ENCODE measurements at places on chromosomes 7 and 10. TPM values are rescaled to one million over a fixed set of nuclear protein-coding genes. Genes with fewer than 3 reads are reported as not detected.

Gene SCART1
- polyA plus RNA-seq = 1.5 TPM

Gene ADAP1
- polyA plus RNA-seq = 3.2 TPM

Gene ZNF467
- 7.4 TPM for polyA plus RNA-seq

Gene PCLO
- 0.29 TPM for polyA plus RNA-seq

Gene CTAGE4
- polyA plus RNA-seq = not detected

Gene GSDME
- polyA plus RNA-seq = 8.1 TPM

Gene NUP205
- 32.2 TPM for polyA plus RNA-seq

Gene RNF148
- not detected for polyA plus RNA-seq

Gene PON1
- polyA plus RNA-seq = 0.47 TPM

Gene LRCH4
- 25.3 TPM for polyA plus RNA-seq

Gene MACROH2A2
- polyA plus RNA-seq = 21.2 TPM

Gene RAMP3
- polyA plus RNA-seq = 3.4 TPM

Gene GARIN1A
- polyA plus RNA-seq = 2.6 TPM

Gene SLC13A1
- polyA plus RNA-seq = not detected

Gene C7orf57
- 0.06 TPM for polyA plus RNA-seq

Gene C10orf62
- polyA plus RNA-seq = 0.11 TPM

Gene LRRD1
- 0.44 TPM for polyA plus RNA-seq

Gene GIMAP1
- polyA plus RNA-seq = 2.4 TPM

Gene HIBADH
- polyA plus RNA-seq = 24.9 TPM

Gene NEUROD6
- 0.09 TPM for polyA plus RNA-seq

Gene CFAP70
- polyA plus RNA-seq = 2.3 TPM

Gene CRHR2
- 3.4 TPM for polyA plus RNA-seq

Gene PGAM2
- polyA plus RNA-seq = 366 TPM

Gene SBDS
- 270 TPM for polyA plus RNA-seq

Gene PSPH
- polyA plus RNA-seq = 16.9 TPM

Gene CHAT
- polyA plus RNA-seq = not detected

Gene ITPRID1
- 0.52 TPM for polyA plus RNA-seq

Gene ACSM6
- polyA plus RNA-seq = not detected

Gene CPA4
- 2.2 TPM for polyA plus RNA-seq

Gene STK31
- 1.1 TPM for polyA plus RNA-seq
